Large intestine (tissue), 12 donors: ENCODE measurements at places on chromosomes 7 and 10.

DNA sequence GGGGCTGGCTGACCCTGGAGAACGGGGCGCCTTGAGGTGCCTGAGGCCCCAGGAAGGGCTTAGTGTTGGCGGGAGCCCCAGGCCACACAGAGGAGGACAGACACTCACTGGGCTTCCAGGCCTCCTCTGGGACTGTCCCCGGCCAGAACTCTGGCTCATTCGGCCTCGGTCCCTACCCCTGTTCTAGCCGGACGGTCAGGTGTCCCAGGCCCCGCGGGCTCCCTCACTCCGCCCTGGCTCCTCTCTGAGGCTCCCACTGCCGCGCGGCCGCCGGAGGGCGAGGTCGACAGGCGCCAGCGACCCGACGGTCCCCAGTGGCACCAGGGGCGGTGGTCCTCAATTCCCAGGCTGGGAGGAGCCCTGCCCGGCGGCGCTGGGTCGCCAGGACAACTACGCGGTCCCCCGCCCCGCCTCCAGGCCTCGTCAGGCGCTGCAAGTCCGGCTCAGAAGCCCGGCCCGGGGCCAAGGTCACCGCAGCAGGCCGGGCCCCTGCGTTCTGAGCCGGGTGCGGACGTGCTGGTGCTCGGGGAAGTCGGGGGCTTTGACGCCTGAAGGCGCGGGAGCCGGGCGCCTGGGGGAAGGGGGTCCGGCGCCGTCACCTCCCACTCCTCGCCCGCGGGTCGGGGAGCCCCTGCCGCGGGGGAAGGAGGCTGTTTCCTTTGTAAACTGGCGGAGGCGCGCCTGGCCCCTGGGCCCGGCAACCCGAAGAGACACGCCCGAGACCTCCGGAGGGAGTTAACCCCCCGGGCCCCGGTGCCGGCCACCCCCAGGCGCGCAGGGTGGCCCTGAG is 1.1 kb upstream of the PWWP2B start:
- H3K27ac ChIP-seq, result peak overlapping the region; percentile 83
- peaks cover 14% of the 10 kb centered on the region for H3K36me3 ChIP-seq
- peak; percentile 68 for DNase-seq
- no peaks in the 10 kb centered on the region for H3K27me3 ChIP-seq

DNA sequence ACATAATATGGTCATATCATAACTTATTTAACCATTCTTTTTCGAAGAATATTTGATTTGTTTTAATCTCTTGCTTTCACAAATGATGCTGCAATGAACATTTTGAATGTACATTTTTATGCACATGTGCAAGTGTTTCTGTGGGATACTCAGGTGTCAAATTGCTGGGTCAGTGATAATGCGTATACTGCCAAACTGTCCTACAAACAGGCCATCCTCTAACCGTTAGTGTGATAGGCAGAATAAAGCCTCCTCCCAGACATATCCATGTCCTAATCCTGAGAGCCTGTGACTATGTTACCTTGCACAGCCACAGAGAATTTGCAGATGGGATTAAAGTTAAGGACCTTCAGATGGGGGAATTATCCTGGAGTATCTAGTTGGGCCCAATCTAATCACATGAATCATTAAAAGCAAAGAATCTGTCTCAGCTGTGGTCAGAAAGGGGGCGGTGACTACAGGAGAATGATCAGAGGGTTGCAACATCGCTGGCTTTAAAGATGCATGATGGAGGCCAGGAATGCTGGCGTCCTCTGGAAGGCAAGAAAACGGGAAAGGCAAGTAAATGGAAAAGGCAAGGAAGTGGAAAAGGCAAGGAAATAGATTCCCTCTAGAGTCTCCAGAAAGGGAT is 46.7 kb downstream of the FZD1 start:
- H3K27me3 ChIP-seq, result no peaks in the 10 kb centered on the region

DNA sequence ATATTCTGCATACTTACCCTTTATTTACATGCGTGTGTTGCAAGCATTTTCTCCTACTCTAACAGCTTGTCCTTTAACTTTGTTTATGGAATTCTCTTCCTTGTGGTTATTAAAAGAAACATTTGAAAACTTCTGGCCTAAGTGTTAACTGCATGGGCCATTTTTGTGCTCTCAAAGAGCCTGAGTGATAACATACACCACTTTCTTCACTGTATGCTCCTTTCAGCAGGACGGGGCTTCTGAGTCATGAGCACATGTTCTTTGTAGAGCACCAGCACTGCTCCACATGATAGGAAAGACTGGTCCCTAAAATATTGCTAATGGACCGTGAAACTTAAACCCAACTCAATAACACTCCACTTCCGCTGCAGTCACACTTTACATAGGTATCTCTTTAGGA is 1093.6 kb upstream of the GHITM start:
- no peaks in the 10 kb centered on the region for H3K36me3 ChIP-seq
- no peak overlapping the region for H3K4me3 ChIP-seq
- no peaks in the 10 kb centered on the region for H3K4me1 ChIP-seq
- H3K27ac ChIP-seq, result no peak overlapping the region
- no peak for DNase-seq
- no peaks in the 10 kb centered on the region for H3K27me3 ChIP-seq

GRCh38 chr10:6986927-6987326 is 406.9 kb upstream of the PRKCQ start:
- DNase-seq, result no peak
- H3K4me3 ChIP-seq, result no peak overlapping the region
- H3K4me1 ChIP-seq, result no peaks in the 10 kb centered on the region
- no peaks in the 10 kb centered on the region for H3K36me3 ChIP-seq
- no peaks in the 10 kb centered on the region for H3K27me3 ChIP-seq

- no peaks in the 10 kb centered on the region for H3K27me3 ChIP-seq
- peaks cover 4% of the 10 kb centered on the region for H3K4me1 ChIP-seq
- H3K27ac ChIP-seq, result no peak overlapping the region
- H3K36me3 ChIP-seq, result no peaks in the 10 kb centered on the region
- no peak for DNase-seq
Observed at GRCh38 chr7:94507462-94507861, 2.1 kb upstream of the CASD1 start.

DNA sequence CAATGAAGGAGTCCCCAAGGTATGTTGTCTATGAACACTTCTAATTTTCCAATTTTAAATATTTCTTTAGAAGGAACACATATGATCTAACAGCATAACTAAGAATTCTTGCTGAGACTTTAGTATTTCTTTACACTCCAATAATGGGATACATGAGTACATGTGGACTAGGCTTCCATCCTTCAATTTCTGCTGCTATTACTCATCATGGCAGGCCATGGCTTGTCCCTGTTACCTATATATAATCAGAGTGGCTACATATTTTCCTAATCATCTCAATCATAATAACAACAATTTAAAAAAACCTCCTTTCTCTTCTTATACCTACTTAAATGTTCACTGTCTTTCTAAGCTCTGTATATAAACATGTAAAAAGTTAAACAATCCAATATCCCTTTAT is 60.3 kb upstream of the TAC1 start:
- no peaks in the 10 kb centered on the region for H3K4me1 ChIP-seq
- H3K36me3 ChIP-seq, result no peaks in the 10 kb centered on the region
- no peak overlapping the region for H3K4me3 ChIP-seq
- H3K27ac ChIP-seq, result no peak overlapping the region
- no peak for DNase-seq
- H3K27me3 ChIP-seq, result no peaks in the 10 kb centered on the region

DNA sequence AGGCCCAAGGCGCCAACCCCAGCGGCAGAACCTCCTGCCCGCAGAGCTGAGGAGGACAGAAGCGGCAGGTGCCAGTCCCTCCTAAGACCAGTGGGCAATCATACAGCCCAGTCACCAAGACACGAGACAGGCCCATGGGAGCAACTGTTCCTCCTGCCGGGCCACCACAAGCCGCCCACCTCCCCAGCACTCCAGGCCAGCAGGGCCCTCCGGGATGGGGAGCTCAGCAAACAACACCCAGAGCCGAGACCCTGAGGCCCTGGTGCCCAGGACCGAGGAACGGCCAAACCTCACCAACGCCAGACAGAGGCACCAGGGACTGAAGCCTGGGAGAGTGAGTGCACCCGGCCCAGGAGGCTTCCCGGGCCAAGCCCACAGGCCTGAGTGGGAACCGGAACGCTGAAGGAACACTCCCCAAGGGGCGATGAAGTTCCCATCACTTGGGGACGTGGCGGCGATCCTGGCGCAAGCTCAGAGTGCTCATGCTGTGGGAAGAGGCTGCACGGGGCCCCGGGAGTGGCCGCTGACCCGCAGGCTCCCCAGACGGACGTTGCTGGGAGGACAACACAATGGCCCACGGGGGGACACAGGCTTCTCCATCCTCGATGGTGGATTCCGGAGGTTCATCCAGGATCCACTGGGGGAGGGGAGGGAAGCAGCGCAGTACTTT is 35.1 kb downstream of the GPER1 start:
- H3K4me1 ChIP-seq, result peaks cover 7% of the 10 kb centered on the region
- peaks cover 15% of the 10 kb centered on the region for H3K36me3 ChIP-seq

- H3K4me3 ChIP-seq, result no peak overlapping the region
- DNase-seq, result no peak
- no peak overlapping the region for H3K27ac ChIP-seq
- no peaks in the 10 kb centered on the region for H3K27me3 ChIP-seq
- no peaks in the 10 kb centered on the region for H3K36me3 ChIP-seq
Observed at GRCh38 chr7:133389727-133390126, 136.8 kb downstream of the EXOC4 start.

- H3K36me3 ChIP-seq, result no peaks in the 10 kb centered on the region
- DNase-seq, result no peak
- H3K4me1 ChIP-seq, result no peaks in the 10 kb centered on the region
- H3K27me3 ChIP-seq, result no peaks in the 10 kb centered on the region
- H3K27ac ChIP-seq, result no peak overlapping the region
- no peak overlapping the region for H3K4me3 ChIP-seq
Observed at GRCh38 chr7:84507529-84507928, 312.9 kb upstream of the SEMA3A start.

DNA sequence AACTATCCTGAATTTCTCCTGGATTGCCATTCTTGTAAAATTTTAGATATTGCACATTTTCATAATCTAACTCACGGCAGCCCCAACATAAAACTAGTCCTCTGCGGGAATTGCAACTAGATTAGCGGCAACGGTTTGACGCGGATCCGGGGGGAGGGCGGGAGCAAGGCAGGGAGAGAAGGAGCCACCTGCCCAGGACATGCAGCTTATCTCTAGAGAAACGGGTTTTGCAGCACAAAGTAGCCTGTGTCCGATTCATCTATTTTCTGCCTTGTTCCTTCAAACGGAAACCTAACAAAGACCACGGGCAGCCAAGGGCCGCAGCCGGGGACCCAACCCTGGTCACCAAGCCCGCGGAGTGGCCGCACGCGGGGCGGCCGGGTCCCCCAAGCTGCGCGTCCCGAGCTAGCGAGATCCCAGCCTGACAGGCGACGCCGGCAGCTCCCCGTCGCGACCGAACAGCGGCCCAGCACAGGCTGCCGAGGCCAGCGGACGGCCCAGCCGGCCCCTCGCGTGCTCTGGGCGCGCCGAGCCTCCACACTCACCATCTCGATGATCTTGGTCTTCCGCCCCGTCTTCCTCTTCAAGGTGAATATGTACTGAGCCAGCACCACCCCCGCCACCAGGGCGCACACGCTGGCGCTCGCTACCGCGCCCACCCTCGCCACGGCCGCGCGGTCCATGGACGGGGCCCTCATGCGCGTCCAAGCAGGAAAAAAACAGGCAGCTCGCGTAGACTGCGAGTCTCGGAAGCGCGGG is at the start of gene NT5C3A:
TSS of gene NT5C3A (minus strand) at position 754 of the 759 bp plus-strand sequence. CDS start at position 683, 71 bp downstream.
- no peaks in the 10 kb centered on the region for H3K27me3 ChIP-seq
- no peaks in the 10 kb centered on the region for H3K36me3 ChIP-seq
- peak within 1 kb of the TSS; percentile 62 for H3K4me3 ChIP-seq
- peak within 1 kb of the TSS; percentile 98 for H3K27ac ChIP-seq
- no peak for DNase-seq

DNA sequence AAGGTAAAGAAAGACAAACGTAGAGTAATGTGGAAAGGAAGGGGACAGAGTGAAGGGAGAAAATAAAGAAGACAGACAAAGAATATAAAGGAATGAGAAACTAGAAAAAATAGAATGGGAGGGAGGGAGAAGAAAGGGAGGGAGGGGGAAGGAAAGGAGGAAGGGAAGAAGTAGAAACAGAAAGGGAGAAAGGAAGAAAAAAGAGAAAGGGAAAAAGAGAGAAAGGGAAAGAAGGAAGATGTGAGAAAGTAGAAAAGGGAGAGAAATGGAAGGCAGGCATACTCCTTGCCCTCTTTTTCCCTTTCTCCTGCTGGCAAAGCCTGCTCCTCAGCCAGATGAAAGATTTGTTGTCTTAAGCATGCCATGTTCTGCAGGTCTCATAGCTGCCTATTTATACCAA is 1137.8 kb upstream of the C7orf33 start:
- no peaks in the 10 kb centered on the region for H3K27me3 ChIP-seq
- H3K36me3 ChIP-seq, result no peaks in the 10 kb centered on the region
- no peak for DNase-seq
- H3K4me1 ChIP-seq, result no peaks in the 10 kb centered on the region

- no peaks in the 10 kb centered on the region for H3K27me3 ChIP-seq
- no peak overlapping the region for H3K27ac ChIP-seq
- H3K4me3 ChIP-seq, result no peak overlapping the region
- no peaks in the 10 kb centered on the region for H3K36me3 ChIP-seq
- no peaks in the 10 kb centered on the region for H3K4me1 ChIP-seq
Observed at GRCh38 chr10:1205450-1206030, 149.4 kb downstream of the WDR37 start.

DNA sequence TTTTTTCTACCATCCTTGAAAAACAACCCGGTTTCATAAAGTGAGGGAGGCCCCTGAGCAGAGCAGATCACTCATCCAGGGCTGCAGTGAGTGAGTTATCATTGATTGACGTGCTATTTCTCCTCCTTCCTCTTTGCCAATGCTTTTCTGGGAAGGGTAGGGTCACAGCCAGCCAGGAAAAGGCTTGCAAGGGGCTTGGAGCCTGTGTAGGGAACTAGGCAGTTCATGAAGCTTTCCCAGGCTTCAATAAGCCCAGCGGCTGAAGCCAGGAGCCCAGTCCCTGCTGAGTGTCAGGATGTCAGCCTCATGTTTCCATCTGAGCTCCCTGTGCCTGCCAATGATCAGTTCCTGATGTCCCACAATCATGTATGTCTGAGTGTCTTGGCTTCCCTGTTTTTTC is 584.7 kb downstream of the GALNT17 start:
- no peaks in the 10 kb centered on the region for H3K4me1 ChIP-seq
- DNase-seq, result no peak
- no peak overlapping the region for H3K27ac ChIP-seq
- no peaks in the 10 kb centered on the region for H3K36me3 ChIP-seq

GRCh38 chr10:35498693-35499092 is 106.4 kb upstream of the GJD4 start:
- peak; percentile 61 for DNase-seq
- H3K36me3 ChIP-seq, result no peaks in the 10 kb centered on the region
- H3K4me3 ChIP-seq, result no peak overlapping the region

DNA sequence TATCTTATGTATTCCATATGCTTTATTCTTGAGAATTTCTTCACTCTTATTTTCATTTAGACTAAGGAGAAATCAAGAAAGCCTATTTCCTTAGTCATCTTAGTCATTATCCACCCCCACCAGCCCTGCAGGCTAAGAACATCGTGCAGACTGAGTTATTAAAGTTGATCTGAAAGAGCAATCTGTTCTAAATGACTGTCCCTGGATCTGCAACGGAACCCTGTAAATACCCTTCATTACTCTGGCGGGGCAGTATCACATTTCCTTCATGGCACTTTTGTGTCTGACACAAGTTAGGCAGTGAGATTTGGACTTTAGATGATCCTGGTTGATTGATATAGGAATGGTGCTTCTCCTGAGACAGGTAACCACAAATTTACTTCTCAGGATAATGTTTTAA is 3.5 kb upstream of the MYPN start:
- DNase-seq, result no peak
- H3K4me1 ChIP-seq, result no peaks in the 10 kb centered on the region
- H3K27me3 ChIP-seq, result no peaks in the 10 kb centered on the region
- H3K27ac ChIP-seq, result no peak overlapping the region

- H3K27ac ChIP-seq, result no peak overlapping the region
- H3K27me3 ChIP-seq, result no peaks in the 10 kb centered on the region
- H3K36me3 ChIP-seq, result no peaks in the 10 kb centered on the region
- no peak overlapping the region for H3K4me3 ChIP-seq
Observed at GRCh38 chr10:88731296-88731695, 25.2 kb downstream of the LIPK start.
